ENCODE measurements at places on chromosomes 1 and 21.
A peak's percentile ranks its signal among the peaks of the same experiment; 100 is the strongest.

DNA sequence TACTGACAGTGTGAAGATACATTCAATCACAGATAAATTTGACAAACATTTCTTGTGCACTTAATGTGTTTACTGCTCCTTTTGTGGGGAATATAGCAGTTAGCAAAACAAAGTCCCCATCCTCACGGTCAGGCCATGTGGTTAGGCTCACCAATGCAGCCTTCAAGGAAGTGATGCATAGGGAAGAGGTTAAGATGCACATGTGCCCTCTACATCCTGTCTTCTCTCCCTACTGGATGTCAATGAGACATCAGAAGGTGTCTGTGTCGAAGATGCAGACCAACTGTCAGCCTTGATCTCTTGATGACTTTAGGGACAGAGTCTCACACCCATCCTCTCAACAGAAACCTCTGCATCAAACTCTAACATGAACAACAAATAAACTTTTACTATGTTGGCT, 78.7 kb downstream of the FH start:
- no peak for DNase-seq

- peak; percentile 67 for DNase-seq
These were observed 1.9 kb downstream of the TTF2 start for GRCh38 chr1:117061986-117062415.

GRCh38 chr1:9455487-9456234, 83.6 kb upstream of the SLC25A33 start:
- peak; percentile 67 for DNase-seq

GRCh38 chr21:45208627-45208951, 79.1 kb downstream of the POFUT2 start:
- no peak for DNase-seq

- no peak for DNase-seq
These were observed 146.4 kb downstream of the FOXD2 start for GRCh38 chr1:47584249-47584648.

- DNase-seq: peak; percentile 74
These were observed at the start of gene SFN for GRCh38 chr1:26862781-26863684. Gene SFN (plus strand): TSS chr1:26863149. CDS start chr1:26863213, 64 bp downstream.

- no peak for DNase-seq
These were observed 454 bp downstream of the CORT start for GRCh38 chr1:10450156-10450814.

DNA sequence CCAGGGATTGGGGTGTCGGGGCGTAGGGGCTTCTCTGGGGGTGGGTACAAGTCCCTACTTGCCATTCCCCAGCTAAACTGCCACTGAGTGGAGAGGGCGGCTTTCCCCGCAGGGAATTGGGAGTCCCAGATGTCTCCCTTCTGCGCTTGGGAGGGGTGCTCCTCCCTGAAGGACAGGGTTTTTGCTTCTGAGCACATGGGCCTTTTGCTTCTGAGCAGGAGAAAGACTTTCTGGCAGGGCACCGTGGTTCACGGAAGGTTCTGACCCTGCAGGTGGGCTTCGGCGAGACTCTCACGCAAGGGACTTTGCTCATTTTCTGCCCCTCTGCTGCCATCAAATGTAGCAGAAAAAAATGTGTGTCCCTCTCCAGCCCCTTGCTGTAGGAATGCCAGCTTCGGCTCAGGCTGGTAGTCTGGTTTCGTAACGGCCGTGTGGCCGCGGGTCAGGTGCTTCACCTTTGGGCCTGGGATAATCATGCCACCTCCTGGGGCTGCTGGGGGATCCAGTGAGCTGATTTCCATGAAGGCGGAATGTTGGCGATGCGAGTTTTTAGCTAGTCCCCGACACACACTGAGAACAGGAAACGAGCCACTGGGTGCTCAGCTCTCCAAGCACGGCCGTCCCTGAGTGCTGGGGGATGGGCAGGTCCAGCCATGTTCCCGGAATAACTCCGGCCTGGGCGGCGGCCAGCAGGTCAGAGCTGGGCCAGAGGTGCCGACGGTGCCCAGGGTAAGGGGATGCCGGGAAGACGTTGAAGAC, 364.0 kb downstream of the CAMTA1 start:
- no peak for DNase-seq

- no peak for DNase-seq
These were observed 16.9 kb upstream of the EFNA1 start for GRCh38 chr1:155110826-155111225.

- DNase-seq: no peak
These were observed 52.0 kb upstream of the POFUT2 start for GRCh38 chr21:45339421-45340402.

DNA sequence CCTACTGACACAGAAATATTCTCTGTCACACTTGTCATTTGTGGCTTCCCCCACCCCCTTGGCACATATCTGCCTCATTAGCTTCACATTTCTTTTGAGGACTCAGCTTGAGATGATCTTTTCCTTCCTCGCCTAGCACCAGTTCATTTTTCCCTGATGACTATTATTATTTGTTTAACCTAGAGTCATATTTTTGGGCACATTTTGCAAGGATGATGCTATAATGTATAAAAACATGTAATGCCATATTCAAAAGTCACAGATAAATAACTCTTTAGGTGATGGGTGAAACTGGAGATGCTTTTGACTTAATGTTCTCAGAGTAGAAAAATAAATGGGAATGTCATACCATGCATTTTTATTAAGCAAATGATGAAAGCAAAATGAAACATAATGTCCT, 202.7 kb downstream of the BACH1 start:
- no peak for DNase-seq

DNA sequence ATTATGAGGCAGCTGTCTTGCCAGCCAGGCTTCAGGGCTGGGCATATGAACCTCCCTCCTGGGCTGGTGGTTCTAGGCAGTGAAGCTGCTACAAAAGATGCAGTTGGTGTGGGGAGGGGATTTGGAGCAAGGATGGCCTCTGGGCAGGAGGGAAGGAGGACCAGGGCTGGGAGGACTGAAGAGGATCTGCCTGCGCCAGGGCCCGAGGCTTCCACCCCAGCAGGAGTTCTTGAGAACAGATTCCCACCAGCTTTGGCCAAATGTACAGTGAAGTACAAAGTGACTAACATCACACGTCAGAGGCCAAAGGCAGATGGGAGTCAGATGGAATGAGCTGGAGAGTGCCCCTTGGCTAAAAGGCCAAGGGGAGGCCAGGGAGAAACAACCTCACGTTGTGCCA, 62.4 kb downstream of the DDX20 start:
- no peak for DNase-seq

- peak; percentile 25 for DNase-seq
These were observed 3.8 kb upstream of the RGSL1 start for GRCh38 chr1:182446033-182446669.

- peak; percentile 45 for DNase-seq
These were observed 448 bp downstream of the G0S2 start for GRCh38 chr1:209675565-209676154.

GRCh38 chr1:17084787-17085186, 31.0 kb upstream of the SDHB start:
- DNase-seq: no peak

DNA sequence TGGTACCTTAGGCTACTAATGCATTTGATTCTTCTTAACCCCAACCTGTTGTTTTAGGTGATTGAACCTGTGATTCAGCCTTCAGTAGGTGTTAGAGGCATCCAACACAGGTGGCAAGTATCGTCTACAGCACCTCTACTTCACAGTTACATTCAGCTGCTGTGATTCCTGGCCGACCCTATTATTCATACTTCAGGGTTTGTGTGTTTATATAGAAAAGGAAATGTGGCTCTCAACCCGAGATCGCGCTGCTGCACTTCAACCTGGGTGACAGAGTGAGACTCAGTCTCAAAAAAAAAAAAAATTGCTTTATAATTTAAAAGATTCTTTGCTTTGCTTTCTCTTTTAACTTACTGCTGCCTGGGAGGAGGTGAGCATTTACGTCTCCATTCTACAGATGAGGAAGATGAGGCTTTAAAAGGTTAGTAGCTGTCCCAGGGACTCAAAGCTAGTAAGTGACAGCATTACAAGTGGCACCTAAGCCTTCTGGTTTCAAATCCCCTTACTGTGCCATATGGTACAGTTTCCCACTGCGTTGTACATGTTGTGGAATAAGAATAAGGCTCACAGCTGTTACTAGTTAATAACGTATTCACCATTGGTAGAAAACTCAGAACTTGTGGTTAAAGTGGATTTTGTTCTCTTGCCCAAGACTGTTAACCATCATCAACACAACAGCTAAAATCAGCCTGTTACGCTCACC, 9.9 kb upstream of the GPR25 start:
- no peak for DNase-seq

DNA sequence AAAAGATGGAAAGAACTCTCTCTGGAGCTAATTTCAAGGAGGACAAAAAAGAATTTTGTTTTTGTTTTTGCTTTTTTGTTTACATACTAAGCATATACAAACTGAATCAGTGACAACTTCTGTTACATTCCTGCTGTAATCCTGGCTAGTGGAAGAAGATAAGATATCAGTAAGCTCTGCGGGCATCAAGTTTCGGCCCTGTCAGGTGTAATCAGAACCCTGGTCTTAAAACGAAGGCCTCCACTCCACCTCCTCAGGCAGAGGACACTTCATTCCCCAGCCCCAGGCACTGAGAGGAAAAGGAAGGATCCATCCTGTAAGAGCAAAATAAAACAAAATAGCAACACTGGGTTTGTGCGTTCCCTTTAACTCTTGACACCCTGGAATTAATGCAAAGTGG, 88.9 kb upstream of the ARHGAP29 start:
- DNase-seq: peak; percentile 21

GRCh38 chr1:243433737-243434370, 178.0 kb downstream of the SDCCAG8 start:
- no peak for DNase-seq

DNA sequence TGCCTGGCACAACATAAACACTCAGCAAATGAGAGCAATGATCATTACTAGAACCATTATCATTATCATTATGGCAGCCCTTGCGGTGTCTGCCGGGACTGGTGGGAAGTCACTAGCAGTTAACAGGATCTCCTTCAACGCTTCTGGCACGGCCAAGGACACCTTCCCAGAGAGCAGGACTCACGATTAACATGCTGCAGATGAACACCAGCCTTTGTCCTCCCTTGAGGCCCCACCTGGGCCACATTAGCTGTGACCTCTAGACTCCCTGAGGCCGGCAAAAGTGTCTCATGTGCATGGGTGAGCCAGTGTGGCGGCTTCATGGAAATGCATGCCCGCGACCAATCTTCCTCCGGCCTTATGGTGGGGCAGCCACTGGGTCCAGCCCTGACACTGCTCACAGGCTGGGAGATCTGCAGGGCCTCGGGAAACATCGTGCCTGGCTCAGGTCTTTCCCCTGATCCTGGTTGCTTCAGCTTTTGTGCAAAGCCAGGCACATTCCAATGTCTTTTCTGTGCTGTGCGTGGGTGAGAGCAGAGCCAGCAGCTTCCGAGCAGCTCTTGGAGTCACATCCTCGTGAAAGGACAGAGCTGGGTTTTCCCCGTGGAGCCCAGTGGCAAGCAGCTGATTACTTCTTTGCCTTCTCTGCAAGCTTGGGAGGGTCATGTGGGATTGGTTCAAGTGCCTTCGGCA, 107.3 kb downstream of the HMGB4 start:
- peak; percentile 77 for DNase-seq
